ENCODE measurements at places on chromosomes 5 and 9. TPM values are rescaled to one million over a fixed set of nuclear protein-coding genes. Genes with fewer than 3 reads are reported as not detected.

- H3K36me3 ChIP-seq: no peaks in the 10 kb centered on the region
- no peak overlapping the region for H3K4me3 ChIP-seq
- peaks cover 6% of the 10 kb centered on the region for H3K27me3 ChIP-seq
These were observed 49.8 kb downstream of the SGCD start for GRCh38 chr5:156376751-156377150.

GRCh38 chr5:25029004-25029403, 384.2 kb upstream of the CDH10 start:
- H3K4me3 ChIP-seq: no peak overlapping the region
- no peaks in the 10 kb centered on the region for H3K36me3 ChIP-seq
- no peaks in the 10 kb centered on the region for H3K4me1 ChIP-seq
- no peak overlapping the region for H3K27ac ChIP-seq
- no peaks in the 10 kb centered on the region for H3K27me3 ChIP-seq
- DNase-seq: no peak

DNA sequence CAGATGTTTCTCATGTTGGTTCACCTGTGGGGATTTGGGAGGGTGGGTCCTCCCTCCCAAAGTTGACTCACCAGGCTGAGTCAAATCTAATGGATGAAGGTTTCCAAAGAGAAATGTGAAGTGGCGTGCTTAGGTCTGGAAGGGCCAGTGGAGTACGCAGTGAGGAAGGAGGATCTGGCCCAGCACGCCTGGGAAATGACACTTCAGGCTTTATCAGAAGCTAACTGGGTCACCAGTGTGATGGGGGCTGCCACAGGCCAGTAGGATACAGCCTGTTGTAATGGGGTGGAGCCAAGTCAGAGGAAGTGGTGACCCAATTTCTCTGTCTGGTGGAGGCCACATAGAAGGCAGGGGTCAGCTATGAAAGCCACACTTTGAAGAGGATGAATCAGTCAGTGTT, 18.0 kb downstream of the POLR1E start:
- no peak for DNase-seq
- H3K36me3 ChIP-seq: peaks cover 36% of the 10 kb centered on the region
- no peaks in the 10 kb centered on the region for H3K4me1 ChIP-seq
- H3K27me3 ChIP-seq: no peaks in the 10 kb centered on the region
- no peak overlapping the region for H3K4me3 ChIP-seq

DNA sequence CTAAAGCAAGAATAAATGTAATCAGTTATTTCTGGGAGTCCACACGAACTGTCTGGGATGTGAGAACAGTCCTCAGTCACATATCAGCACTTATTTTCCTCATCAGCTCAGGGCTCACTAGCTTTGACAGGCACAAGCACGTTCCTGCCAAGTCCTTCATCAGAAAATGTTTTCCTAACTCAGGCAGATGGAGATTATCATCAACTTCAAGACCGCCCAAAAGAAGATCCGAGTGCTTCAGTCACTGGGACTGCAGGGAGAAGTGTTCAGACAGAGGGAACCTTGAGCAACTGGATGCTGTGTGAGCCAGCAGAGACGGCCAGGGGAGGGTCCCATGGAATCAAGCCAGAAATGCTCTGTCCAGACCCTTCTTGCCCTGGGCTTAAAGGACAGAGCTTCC, 189.4 kb downstream of the NXNL2 start:
- no peaks in the 10 kb centered on the region for H3K36me3 ChIP-seq
- DNase-seq: no peak
- H3K4me1 ChIP-seq: peaks cover 6% of the 10 kb centered on the region

The KIF24 gene
- 3.9 TPM for total RNA-seq

- H3K4me3 ChIP-seq: peak overlapping the region; percentile 54
- no peak for DNase-seq
- H3K36me3 ChIP-seq: peaks cover 10% of the 10 kb centered on the region
- H3K27me3 ChIP-seq: no peaks in the 10 kb centered on the region
These were observed 64.9 kb downstream of the DTWD2 start for GRCh38 chr5:118923295-118924005.

DNA sequence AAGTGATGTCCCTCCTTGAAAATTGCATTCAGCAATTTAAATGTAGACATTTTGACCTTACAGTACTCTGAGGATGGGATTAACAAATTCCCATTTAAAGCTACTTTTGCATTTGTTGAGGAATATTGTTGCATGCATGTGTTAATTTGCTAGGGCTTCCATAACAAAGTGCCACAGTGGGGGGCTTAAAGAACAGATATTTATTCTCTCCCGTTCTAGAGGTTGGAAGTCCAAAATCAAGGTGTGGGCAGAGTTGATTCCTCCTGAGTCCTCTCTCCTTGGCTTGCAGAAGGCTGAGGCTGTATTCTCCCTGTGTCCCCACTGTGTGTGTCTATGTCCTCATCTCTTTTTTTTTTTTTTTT, 51.8 kb upstream of the CDK20 start:
- H3K27ac ChIP-seq: no peak overlapping the region
- H3K36me3 ChIP-seq: no peaks in the 10 kb centered on the region
- H3K27me3 ChIP-seq: no peaks in the 10 kb centered on the region
- H3K4me3 ChIP-seq: no peak overlapping the region
- DNase-seq: no peak
- H3K4me1 ChIP-seq: no peaks in the 10 kb centered on the region

The INSL6 gene
- total RNA-seq: not detected

GRCh38 chr9:71515107-71515506, 253.2 kb downstream of the CEMIP2 start:
- no peak overlapping the region for H3K4me3 ChIP-seq
- H3K36me3 ChIP-seq: no peaks in the 10 kb centered on the region
- H3K4me1 ChIP-seq: peaks cover 4% of the 10 kb centered on the region
- no peak for DNase-seq

DNA sequence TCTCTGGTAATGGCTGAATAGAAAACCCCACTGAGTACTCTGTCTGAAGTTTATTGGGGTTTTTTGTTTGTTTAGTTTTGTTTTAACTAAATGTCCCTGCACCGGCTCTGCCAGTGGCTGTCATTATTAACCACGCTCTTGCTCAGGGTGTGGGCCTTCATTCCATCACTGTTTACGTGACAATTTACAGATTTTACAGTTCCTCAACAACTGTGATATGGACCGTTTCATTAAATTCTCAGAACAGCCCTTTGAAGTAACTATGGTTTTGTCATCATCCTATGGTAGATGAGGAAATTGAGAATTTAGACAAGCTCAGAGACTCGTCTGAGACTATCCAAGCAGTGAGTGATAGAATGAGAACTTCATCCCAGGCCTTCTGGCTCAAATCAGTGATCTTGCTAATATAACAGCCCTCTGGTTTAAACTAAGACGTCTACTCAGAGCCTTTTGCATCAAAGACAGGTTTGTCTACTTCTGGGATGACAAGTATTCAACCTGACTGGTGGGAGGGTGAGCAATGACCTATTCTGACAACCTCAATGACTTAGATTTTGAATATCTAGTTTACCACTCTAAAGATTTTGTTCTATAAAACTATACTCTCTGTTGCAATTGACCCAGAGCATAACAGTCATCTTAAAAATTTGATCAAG, 77.3 kb upstream of the MAP3K1 start:
- no peak overlapping the region for H3K4me3 ChIP-seq
- H3K4me1 ChIP-seq: peaks cover 56% of the 10 kb centered on the region
- H3K27ac ChIP-seq: no peak overlapping the region
- no peaks in the 10 kb centered on the region for H3K27me3 ChIP-seq

The C9orf50 gene
- total RNA-seq: 0.87 TPM

GRCh38 chr5:59917121-59917520, 23.6 kb upstream of the PDE4D start:
- H3K36me3 ChIP-seq: no peaks in the 10 kb centered on the region
- DNase-seq: no peak
- peaks cover 9% of the 10 kb centered on the region for H3K27me3 ChIP-seq
- no peak overlapping the region for H3K27ac ChIP-seq

The ELAVL2 gene
- 1.4 TPM for total RNA-seq
